ENCODE measurements at places on chromosomes 7 and 10. TPM values are rescaled to one million over a fixed set of nuclear protein-coding genes. Genes with fewer than 3 reads are reported as not detected.

Gene EMX2
- total RNA-seq = 0.76 TPM

Gene CD36
- 639 TPM for total RNA-seq

Gene CALML5
- not detected for total RNA-seq

Gene CPVL
- 14.4 TPM for total RNA-seq

Gene NRP1
- total RNA-seq = 96.1 TPM

Gene DGKI
- 10.2 TPM for total RNA-seq

Gene STAG3
- 1.1 TPM for total RNA-seq

Gene TUBAL3
- 1.7 TPM for total RNA-seq

Gene PRSS37
- not detected for total RNA-seq

Gene SLC13A1
- not detected for total RNA-seq

Gene NEUROD6
- not detected for total RNA-seq

- DNase-seq = no peak
Measured at GRCh38 chr7:20222219-20222828, 5.1 kb upstream of the MACC1 start.

DNA sequence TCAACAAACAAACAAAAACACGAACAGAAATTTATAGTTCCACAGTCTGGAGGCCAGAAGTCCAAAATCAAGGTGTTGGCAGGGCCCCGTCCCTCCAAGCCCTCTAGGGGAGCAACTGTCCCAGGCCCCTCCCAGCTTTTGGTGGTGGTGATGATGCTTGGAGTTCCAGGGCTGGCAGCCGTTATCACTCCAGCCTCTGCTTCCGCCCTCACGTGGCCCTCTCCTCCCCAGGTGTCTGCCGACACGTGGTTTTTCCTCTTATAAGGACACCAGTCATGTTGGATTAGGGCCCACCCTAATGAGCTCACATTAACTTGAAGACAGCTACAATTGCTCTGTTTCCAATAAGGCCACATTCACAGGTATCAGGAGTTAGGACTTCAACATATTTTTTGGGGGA lies 49.7 kb downstream of the MICALL2 start:
- DNase-seq = no peak

DNA sequence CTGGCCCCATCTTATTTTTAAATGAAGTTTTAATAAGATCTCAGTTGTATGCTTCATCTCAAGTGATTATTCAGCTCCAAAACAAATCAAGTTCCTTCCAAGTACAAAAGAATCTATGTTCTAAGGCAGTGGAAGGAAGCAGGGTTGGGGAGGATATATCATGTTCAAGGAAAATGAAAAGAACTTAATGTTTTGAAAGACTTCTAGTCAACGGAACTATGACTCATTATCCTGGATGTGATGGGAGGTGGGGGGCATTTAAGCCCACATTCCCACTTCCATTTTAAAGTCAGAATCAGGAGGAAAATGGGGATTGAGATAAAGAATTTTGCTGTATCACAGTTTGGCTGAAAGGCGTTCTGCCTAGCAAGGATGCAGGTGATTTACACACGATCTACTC lies 59.4 kb downstream of the FANK1 start:
- DNase-seq = no peak

- no peak for DNase-seq
Measured at GRCh38 chr10:112832361-112832878, 117.6 kb upstream of the TCF7L2 start.

GRCh38 chr7:132250480-132251326 lies 325.6 kb downstream of the PLXNA4 start:
- DNase-seq = no peak

DNA sequence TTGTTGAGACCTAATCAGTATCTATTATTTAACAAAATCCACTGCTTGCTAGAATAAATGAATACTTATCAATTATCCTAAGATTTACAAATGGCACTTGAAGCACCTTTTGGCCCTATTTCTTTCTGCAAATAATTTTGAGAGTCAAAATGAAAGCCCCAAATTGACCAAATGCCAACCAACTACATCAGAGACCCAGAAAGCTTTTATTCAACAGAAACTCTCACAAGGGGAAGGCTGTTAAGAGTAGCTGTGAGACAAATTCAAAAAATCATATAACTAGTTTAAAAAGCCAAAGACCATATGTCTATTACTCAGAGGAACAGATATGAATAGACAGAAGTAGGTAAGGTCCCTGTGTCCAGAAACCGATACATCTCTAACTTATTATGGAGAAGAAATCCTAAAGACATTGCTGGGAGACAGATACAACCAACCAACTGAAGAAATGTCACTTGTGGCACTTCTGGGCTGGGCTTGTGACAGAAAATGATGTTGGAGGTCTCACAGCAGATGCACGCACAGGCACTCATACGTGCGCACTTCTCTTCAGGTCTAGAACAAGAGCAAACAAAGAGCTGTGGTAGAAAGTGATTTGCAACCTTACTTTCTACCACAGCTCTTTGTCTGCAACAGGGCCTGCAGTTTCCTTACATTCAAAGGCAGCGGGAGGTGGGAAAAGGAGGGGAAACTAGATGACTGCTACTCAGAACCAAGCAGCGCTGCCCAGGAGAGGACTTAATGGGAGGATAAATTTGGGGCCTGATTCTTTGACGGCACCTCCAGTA lies 58.6 kb upstream of the KCNIP2 start:
- DNase-seq = no peak

DNA sequence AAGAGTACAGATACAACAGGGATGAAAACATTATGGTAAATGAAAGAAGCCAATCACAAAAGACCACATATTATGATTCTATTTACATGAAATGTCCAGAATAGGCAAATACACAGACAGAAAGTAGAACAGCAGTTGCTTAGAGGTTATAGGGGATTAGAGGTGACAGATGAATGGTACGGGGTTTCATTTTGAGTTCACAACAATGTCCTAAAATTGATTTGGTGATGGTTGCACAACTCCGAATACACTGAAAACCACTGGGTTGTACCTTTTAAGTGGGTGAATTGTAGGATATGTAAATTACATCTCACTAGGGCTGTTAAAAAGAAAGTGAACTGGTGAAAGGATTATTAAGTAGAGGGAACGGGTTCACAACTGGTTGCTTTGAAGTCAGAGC lies 76.3 kb upstream of the MRLN start:
- DNase-seq = no peak

DNA sequence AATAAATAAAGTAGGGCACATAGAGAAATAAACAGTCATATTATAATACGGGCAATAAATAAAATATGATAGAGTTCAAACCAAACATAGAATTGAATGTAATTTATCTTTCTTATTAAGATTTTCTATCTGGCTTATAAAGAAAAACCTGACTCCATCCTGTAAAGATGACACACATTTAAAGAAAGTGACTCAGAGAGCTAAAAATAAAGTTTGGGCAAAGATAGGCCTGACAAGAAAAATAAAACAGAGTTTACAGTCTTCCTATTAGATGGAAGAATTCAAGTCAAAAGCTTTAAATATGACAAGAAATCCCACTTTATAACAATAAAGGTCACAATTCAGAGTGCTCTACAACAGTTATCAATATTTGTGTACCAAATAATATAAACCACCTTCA lies 580.6 kb downstream of the PHTF2 start:
- DNase-seq = no peak

DNA sequence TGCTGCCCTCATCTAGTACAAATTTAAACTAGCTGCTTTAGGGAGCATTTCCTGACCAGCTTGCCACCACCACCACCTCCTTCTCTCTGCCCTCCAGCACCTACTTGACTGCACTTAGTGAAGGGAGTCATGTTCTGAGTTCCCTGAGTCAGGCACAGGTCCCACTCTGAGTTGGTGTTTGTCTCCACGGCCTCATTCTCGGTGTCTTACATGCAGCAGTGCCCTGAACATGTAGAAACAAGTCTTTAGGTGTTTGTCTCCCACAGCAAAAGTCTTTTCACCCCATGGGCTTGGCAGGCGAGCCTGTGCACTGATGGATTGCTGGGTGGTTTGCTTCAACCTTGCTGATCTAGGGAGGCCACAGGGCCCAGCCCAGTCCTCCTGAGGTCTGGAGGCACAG lies 16.9 kb downstream of the TSPAN14 start:
- DNase-seq = no peak

DNA sequence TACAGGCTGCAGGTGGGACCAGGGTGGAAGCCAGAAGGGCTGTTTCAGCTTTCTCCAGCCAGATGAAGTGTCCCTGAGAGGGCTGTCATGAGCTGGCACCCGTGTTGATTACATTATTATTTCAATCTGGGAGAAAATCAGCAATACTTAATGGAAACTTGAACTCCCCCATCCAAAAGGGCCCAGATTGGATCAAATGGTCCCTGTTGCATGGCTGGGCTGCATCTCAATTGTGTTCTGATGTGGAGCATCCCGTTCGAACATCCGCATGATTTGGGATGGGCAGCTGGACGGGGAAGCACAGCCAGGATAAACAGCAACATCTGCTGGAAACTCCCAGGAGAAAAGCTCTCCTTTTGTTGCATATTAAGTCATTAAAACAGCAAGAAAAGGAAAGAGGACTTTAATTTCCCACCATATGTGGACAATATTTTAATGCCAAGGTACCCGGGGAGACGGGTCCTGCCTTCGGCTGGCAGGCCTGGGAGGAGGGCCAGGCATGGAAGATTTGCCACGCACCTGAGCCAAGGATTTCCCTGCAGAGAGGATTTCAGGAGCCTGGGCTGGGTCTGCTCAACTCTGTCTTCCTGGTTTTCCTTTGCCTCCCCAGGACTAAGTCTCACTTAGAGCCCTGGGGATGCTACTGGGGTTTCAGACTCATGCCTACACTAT lies 52.4 kb downstream of the NPTX2 start:
- DNase-seq = no peak

DNA sequence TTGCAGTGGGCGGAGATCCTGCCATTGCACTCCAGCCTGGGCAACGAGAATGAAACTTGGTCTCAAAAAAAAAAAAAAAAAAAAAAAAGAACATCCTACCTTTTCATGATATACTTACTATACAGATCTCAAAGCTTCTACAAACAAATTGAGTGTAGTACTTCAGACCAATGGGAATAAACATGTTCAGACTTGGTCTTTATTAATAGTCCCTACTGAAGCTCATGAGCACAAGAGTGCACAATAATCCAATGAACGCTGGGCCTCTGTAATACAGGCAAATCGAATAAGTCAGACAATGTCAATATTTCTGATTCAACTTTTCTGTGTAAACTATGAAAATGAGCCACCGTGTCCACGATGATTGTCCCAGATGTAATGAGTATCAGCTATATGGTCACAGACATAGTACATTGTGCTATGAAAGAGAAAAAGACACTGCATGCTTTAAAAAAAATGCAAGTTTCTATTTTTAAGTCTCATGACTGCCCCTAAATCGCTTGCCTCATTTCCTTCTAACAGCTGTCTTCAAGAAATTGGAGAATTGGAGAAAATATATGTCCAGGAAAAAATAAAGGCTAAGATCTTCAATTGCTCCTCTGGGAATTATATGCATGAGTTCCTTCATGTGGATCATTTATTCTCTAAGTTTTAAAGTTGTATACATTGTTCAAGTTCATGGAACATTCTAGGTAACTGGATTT lies 64.0 kb upstream of the CTTNBP2 start:
- DNase-seq = no peak

DNA sequence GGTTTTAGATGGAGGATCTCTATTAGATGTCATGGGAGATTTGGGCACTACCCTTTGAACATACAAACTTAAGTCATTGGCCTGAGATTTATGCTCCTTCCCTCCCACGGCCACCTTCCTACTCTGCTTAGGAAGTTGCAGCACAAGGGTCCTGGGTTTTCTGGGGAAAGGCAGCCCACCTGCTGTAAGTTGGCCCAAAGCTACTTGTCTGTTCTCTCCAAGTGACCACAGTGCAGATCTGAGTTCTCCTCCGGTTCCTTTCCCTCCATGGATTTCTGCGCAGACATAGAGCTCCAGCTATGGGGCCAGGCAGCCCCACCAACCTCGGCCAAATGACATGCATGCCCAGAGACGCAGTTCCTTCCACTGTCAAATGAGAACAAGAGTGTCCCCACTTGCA lies 12.8 kb upstream of the C10orf53 start:
- DNase-seq = no peak

DNA sequence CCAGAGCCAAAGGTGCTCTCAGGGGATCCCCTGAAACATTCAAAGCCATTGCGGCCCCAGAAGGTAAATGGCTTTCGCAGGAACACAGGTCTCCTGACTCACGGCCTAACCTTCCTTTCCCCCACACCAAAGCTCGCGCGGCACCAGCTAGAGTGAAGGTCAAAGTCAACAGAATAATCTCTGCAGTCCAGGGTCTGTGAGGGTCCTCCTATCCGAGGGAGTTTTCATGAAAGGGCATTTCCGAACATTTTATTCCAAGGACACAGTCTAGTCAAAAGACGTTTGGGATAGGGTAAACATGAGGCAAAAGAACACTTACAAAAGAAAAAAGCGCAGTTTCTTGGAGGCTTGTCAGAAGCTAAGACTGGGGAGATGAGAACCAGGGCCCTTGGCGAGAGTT lies 559 bp upstream of the STEAP2 start:
- DNase-seq = peak; percentile 56

GRCh38 chr10:88913127-88913526 lies 33.1 kb downstream of the STAMBPL1 start:
- no peak for DNase-seq

GRCh38 chr7:108200326-108200725 lies 70.2 kb upstream of the LAMB4 start:
- no peak for DNase-seq

DNA sequence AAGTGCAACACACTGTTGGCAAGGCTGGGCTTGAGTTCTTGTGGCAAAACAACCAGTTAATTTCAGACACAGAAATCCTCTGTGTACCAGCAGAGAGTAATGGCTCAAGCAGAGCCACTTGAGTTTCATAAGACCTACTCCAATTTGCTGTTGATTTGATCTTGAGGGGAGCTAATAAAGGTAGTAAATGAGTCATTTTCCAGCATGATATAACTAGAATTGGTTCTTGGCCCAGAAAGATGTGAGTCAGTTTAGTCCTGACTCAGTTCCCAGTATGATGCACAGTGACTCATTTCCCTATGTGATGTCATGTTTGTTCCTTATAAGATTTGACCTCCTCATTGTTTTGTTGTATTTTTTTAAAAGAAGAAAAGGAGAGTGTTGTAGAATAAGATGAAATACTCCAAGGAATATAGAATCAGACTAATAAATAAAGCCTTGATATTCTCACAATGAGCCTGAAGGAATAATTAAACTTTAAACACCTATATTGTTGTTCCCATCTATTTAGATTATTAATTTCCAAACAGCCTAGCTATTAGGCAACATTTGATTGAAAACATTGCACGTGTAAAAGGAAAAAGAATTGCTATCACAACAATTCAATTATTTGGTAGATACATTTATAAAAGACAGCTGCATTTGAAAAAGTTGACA lies 186.2 kb downstream of the REEP3 start:
- no peak for DNase-seq

DNA sequence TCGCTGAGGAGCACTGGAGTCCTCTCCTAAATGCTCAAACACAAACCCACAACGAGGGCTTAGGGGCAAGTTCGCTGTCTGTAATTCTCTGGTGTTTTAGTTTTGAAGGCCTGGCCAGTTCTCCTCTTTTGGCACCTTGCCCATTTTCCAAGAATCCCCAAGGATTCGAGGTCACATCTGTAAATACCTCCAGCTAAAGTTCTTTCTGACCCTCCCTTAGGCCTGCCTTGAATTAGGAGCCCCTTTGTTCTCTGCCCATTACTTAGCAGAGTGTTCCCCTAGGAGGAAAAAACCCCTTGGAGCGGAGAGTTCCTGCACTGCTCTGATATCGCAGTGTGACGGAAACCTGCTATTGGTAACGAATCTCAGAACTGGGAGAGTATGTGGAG lies 743 bp upstream of the PYROXD2 start:
- no peak for DNase-seq

GRCh38 chr7:30116771-30117170 lies 18.0 kb upstream of the MTURN start:
- DNase-seq = no peak
